ENCODE measurements at places on chromosomes 11 and 22.

DNA sequence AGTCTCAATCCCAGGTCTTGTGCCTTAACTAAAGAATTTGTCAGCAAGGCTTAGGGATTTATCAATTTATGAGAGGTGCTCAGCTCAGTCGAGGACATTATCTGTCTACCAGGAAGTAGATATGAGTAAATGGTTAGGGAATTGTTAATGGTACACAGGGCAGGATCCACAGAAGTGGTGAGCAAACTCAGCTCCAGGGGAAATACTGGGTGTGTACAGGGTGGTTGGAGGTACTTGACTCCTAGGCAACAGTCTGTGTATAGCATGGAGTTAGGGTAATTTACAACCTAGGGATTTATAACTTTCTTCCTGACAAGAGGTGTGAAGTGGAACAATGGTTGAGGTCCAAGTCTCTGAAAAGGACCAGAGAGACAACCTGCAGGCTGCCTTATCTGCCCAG lies 123.4 kb upstream of the OR9Q1 start:
- DNase-seq = no peak

GRCh38 chr11:69918938-69919650 lies 99.9 kb upstream of the FGF3 start:
- DNase-seq = peak; percentile 37

- DNase-seq = no peak
Measured at GRCh38 chr11:69259096-69259495, 34.9 kb upstream of the MYEOV start.

GRCh38 chr11:22930816-22931594 lies 70.7 kb upstream of the CCDC179 start:
- DNase-seq = no peak

DNA sequence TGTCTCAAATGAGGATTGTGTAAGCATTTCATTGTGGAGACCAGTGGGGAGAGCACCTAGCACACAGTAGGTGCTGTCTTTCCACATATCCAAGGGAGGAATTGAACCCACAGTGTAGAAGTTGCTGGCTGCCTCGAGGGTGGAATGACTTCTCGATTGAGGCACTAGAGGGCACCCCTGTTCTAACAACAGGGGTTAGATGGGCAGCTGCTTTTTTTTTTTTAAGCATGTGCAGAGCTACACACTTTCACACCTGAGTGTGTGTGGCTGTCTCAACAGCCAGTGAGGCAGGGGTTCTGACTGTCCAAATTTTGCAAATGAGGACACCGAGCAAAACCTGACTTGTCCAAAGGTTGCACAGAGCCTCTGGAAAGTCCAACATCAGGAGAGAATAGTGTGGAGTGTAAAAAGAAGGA lies 118.2 kb upstream of the CRYBB3 start:
- DNase-seq = no peak

GRCh38 chr11:66956689-66957290 lies 1.4 kb downstream of the PC start:
- DNase-seq = no peak

Data from naive thymus-derived CD8-positive, alpha-beta T cell (primary cell).